RPMI8226 (cell line): ENCODE measurements at places on chromosomes 2 and 18.
A peak's percentile ranks its signal among the peaks of the same experiment; 100 is the strongest.

DNA sequence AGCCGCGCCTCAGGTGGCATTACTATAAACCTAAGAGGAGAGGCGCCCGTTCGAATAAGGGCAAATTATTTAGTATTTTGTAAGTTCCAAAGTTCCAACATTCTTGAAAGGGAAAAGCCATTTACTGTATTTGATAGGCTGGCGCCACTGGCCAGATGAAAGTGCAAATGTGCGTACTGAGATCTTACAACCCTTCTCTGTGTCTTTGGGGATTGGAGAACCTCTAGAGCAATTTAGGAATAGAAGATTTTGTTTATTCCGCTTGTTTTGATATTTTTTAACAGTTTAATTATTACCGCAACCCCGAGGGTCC lies 467 bp upstream of the WDR35 start:
- DNase-seq, result no peak

DNA sequence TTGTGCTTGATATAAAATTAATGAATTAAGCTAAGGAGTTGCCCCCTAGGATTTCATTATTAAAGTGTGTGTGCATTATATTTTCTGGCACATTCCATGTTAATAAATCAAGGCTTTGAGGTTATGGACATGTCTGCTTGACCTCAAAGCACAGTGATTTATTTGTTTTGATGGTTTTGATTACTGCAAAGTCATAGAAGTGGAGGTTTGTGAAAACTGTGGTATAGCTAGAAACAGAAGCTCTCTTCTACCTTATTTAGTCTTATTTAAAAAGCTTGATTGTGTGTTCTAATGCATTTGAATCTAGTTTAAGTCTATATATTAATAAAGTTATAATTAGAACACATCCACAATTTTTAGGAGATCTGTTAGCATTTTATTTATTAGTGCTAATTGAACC lies 32.2 kb downstream of the DOK6 start:
- no peak for DNase-seq

GRCh38 chr18:54076166-54076565 lies 148.3 kb downstream of the MBD2 start:
- no peak for DNase-seq

DNA sequence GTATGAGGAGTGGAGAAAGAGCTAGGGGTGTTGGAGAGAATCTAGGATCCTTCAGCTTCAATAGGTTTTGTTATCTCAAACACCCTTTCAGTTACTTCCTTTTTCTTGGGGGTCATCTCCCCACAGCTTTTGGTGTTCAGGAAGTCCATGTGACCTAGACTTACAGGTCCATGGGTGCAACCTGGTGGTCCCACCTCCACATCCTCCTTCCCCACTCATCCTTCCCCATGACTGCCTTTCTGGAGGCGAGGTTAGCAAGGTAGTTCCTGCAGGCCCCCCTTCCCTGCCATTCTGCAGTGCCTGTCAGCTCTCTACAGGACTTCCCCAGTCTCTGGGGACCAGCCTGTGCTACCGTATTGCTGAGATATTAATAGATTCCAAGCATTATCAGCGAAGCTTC lies 107.6 kb downstream of the TMEM17 start:
- no peak for DNase-seq

- DNase-seq, result no peak
Measured at GRCh38 chr2:202039278-202040078, 5.8 kb downstream of the FZD7 start.

DNA sequence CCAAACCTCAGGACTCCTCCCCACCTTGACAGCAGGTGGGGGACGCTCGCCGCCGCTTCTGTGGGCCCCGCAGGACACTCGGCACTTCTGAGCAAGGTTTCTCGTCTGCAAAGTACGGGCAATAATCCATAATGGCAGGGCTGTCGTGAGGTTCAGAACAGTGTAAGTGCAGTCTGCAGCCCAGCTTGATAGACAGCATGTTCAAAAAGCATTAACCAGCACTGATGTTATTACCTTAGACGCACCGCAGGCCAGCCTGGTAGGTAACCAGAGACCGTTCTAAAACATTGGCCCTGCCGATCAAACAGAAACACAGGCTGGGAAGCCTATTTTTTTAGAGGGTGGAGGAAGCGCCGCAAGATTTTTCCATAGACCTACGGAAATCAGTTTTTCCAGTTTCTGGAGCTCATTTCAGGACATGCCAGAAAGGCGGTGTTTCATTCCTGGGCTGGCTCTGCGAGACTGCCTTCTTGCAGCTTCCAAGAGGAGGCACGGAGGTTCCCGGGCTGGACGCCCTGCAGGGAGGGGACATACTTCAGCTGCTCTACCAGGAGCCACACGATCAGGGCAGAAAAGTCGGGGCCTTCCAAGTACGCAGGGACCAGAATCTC lies 148.7 kb downstream of the TPO start:
- DNase-seq, result no peak

GRCh38 chr18:433960-434359 lies 66.5 kb downstream of the COLEC12 start:
- no peak for DNase-seq

- no peak for DNase-seq
Measured at GRCh38 chr2:161233858-161234431, 73.7 kb downstream of the TANK start.

DNA sequence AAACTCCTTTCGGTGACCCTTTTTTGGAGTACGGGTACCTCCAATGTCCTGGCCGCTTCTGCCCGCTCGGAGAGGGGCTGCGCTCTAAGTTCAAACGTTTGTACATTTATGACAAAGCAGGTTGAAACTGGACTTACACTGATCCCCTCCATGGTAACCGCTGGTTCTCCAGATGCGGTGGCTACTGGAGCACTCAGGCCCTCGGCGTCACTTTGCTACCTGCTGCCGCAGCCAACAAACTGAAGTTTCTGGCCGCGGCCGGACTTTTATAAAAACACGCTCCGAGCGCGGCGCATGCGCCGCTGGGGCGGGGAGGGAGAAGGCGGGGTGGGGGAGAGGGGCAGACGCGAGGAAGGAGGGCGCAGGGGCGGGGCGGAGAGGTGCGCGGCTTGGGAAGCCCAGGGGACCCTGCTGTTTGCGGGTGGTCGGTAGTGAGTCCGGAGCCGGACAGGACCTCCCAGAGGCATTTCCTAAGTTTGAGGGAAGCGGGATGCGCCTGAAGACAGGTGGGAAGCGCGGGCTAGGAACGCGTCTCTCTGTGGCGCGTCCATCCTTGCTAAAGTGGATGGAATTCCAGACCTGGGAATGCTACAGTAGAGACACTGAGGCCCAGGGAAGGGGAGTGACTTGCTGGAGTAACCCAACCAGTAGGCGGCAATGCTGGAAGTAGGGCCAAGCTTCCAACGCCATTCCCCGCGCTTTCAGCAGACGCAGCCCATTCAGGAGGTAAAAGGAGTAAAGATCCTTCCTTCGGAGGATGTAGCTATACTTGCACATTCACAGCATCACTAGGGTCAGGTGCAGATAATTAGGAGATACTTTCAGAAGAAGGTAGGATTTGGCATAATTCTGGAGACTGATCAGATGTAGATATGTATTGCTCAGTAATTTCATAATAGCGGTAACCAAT lies at the start of gene CXCR4:
CXCR4 (minus strand) TSS at position 241 of the 910 bp plus-strand sequence; CDS start at position 152, 89 bp downstream.
- peak; percentile 89 for DNase-seq

DNA sequence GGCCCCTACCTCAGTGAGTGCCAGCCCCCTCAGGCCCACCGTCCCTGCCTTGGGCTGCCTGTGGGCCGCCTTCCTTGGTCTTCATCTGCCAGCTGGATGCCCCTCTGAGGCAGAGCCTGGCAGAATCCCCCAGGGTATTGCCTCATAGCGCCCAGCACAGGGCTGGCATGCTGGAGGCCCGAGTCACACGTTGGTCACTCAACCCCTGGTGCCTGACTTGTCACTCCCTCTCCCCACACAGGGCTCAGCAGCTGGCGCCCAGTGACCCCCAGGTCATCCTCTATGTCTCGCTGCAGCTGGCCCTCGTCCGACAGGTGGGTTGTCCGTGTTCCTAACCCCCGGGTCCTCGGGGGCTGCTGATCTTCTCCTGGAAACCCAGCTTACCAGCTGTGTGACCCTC lies 108.4 kb upstream of the MCFD2 start:
- DNase-seq, result no peak

GRCh38 chr2:110746586-110747521 lies 14.5 kb downstream of the ACOXL start:
- DNase-seq, result no peak

DNA sequence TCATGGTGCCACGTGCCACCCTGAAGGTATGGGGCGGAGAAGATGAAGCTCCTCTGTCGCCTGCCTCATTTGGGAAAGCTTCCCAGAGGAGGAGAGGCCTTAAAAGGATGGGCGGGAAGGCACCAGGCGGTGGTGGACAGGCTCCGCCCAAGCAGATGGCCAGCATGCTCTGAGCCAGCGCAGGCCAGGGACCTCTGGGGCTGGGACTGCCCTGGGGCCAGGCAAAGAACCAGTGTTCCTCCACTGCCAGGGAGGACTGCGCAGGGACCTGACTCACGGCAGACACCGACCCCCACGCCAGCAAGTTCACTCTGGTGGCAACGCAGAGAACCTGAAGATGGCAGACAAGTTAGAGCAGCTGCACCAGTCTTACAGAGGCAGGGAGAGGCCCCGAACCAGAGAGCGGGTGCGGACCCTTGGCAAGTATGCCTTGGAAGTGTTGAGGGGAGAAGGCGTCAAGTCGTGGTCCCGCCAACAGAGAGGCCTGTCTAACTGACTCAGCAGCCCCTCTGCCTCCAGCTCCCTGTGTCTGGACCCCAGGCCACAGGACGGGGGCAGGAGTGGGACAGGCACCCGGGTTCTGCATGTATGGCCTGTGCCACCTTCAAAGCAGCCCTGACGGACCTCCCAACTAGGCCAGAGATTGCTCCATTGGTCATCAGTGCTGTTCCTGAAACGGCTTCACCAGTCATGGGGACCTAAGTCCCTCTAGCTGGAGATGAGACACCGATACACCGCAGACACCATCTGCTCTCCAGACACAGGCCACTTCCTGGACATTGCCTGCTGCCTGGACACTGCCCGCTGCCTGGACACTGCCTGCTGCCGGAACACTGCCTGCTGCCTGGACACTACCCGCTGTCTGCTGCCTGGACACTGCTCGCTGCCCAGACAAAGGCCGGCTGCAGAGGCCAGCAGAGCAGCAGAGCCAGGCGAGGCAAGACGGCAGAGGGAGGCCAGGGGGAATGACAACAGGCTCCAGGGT lies 124.7 kb downstream of the HDAC4 start:
- DNase-seq, result no peak

GRCh38 chr2:47354013-47354847 lies 48.7 kb upstream of the MSH2 start:
- DNase-seq, result peak; percentile 19

DNA sequence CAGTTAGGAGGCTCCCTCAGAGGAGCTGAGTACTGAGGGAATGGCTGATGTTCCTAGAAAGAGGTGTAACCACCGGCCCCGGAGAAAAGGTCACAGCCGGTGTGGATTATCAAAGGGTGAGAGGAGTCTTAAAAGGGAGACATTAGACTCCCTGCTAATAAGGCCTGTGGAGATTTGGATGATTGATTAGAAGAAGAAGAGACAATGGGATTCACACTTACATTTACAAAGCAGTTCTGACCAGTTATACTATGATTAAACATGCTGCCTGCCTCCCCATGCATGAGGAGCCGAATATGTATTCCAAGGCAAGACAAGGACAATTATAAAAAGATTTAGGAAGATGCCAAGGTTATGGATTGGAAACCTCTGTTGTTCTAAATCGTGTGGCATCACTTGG lies 302.4 kb downstream of the SLC4A3 start:
- no peak for DNase-seq

DNA sequence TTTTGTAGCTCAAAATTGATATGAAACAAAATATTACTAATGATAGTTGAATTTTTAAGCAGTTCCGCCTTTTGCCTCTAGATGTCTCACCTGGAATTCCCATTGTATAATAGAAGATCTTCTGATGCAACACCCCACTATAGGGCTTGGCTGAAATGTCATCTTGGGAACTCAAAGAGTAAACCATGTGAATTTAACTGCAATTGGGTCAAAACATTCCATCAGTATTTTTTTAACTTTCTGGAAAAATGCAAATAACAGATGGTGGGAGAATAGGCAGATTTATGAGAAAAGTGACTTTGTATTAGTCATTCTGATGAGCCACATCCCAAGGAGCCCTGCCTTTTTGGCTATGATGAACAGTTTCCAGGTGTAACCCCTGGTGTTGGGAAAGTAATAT lies 489.9 kb downstream of the NYAP2 start:
- peak; percentile 5 for DNase-seq

DNA sequence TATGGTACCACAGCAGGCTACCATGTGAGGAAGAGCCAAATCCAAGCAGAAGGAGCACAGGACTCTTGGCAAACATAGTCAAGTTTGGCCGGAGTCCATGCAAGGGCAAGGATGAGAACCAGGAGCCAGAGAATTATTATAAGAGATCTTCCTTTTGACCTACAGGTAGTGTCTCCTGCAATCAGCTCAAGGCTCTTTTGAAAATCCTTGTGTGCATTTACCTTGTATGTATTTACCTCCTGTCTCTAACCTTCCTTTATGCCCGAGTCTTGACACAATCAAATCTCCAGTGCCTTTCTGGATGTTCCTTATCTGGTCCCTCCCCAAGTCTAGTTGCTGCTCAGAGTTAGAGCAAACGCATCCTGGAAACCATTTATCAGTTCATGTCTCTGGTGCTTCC lies 855.0 kb upstream of the CELF4 start:
- DNase-seq, result no peak

- DNase-seq, result no peak
Measured at GRCh38 chr2:219544567-219544966, 739 bp downstream of the TMEM198 start.

DNA sequence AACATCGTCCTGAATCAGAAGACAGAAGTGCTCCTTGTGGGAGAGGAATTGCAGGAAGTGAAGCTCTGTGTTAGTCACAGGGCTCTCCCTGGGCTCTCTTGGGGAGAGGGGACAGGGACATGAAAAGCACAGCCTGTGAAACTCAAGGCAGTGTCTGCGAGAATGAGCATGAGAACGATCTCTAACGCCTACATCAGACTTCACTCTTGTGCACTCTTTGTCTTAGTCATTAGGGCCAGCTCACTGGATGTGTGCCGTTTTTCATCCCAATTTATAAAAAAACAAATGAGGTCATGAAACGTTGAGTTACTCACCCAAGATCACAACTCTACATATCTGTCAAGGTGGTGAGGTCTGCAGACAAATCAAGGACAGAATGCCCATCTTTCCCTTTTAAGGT lies 27.0 kb upstream of the TWIST2 start:
- DNase-seq, result no peak

DNA sequence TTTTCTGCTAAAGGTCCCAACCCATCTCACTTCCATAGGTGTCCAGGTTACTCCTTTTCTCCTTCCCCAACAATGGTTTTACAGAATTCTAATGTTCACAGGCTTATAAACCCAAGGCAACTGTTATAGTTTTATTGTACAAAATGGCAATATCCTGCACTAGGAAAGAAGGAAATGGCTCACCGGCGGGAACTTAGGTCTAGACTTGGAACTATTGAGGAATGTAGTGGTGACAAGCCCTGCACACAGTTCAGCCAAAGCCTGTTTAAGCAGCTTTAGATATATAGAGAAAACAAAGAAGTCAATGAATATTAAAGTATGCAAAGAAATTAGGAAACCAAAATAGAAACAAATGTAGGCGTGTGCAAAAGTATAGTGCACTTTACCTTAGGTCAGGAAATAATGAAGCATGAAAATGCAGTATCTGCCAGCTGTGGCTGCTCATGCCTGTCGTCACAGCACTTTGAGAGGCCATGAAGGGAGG lies 22.7 kb upstream of the KCNG3 start:
- no peak for DNase-seq

- DNase-seq, result no peak
Measured at GRCh38 chr2:68319398-68320117, at the start of gene CNRIP1. CNRIP1 (minus strand) TSS chr2:68319949; CDS start chr2:68319400, 549 bp downstream.
